ENCODE measurements at places on chromosomes 11 and 22. TPM values are rescaled to one million over a fixed set of nuclear protein-coding genes. Genes with fewer than 3 reads are reported as not detected.

GRCh38 chr22:46791201-46791731, 28.8 kb downstream of the TBC1D22A start:
- no peak for DNase-seq
- peaks cover 27% of the 10 kb centered on the region for H3K4me1 ChIP-seq
- peak overlapping the region; percentile 33 for H3K4me3 ChIP-seq

GRCh38 chr22:42955087-42955635, 59.8 kb downstream of the PACSIN2 start:
- H3K4me3 ChIP-seq, result no peak overlapping the region
- H3K36me3 ChIP-seq, result peaks cover 2% of the 10 kb centered on the region

GRCh38 chr11:67490727-67491065, 7.9 kb downstream of the AIP start:
- no peak overlapping the region for H3K27ac ChIP-seq
- H3K4me3 ChIP-seq, result no peak overlapping the region
- H3K27me3 ChIP-seq, result no peaks in the 10 kb centered on the region
- DNase-seq, result no peak
- peaks cover 9% of the 10 kb centered on the region for H3K36me3 ChIP-seq

DNA sequence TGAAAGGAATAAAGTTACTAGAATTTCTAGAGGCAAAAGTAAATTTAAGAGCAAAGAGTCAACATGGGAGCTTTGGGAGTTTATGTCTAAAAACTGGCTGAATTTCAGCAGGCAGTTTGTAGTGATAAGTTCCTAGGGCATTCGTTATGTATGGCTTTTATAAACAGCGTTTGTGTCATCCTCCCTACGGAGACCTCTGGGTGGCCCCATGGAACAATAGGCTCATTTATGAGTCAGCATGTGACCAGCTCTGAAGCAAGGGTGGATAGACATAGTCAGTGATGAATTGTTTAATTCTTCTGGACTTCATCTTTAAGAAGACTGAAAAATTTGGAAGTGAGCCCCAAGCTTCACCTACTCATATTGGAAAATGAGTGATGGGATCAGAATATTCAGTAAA, 37.1 kb downstream of the SVIP start:
- H3K27ac ChIP-seq, result no peak overlapping the region
- no peaks in the 10 kb centered on the region for H3K36me3 ChIP-seq
- H3K27me3 ChIP-seq, result no peaks in the 10 kb centered on the region
- H3K4me1 ChIP-seq, result peaks cover 10% of the 10 kb centered on the region
- no peak for DNase-seq

DNA sequence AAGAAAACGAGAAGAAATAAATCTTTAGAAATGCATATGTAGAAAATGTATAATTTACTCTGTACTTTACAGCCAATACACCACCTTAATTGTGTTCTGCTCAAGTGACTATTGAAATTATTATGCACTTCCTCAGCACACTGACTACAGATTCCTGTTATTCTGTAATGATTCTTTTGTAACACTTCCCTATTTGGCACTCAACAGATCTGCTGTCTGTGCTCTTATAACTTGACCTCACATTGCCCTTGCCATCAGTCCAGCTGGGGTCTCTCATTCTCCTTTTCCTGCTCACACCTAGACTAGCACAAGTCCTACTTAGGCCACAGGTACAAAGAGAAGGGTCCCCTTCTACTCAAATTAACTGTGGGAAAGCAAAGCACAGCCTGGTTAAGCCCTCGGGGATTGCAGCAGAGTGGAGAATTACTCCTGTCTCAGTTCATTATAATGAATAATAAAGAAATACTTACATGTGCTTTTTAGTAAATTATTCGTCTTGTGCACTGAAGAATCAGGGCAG, 860.4 kb downstream of the OPCML start:
- no peak overlapping the region for H3K27ac ChIP-seq
- H3K36me3 ChIP-seq, result peaks cover under 1% of the 10 kb centered on the region
- no peak overlapping the region for H3K4me3 ChIP-seq
- H3K27me3 ChIP-seq, result no peaks in the 10 kb centered on the region

Gene MS4A12
- total RNA-seq, result not detected

Gene UBTFL1
- not detected for total RNA-seq

Gene FAM180B
- total RNA-seq, result not detected
